ENCODE measurements at places on chromosomes 12 and 14. TPM values are rescaled to one million over a fixed set of nuclear protein-coding genes. Genes with fewer than 3 reads are reported as not detected.

Gene NGB
- total RNA-seq: not detected

Gene KERA
- total RNA-seq: not detected

Gene GYS2
- total RNA-seq: 46.7 TPM

Gene LRRC74A
- not detected for total RNA-seq

Gene ASCL1
- 0.75 TPM for total RNA-seq

- H3K36me3 ChIP-seq: no peaks in the 10 kb centered on the region
- no peaks in the 10 kb centered on the region for H3K4me1 ChIP-seq
- DNase-seq: no peak
- H3K27ac ChIP-seq: no peak overlapping the region
Observed at GRCh38 chr14:74176400-74176793, 62.9 kb upstream of the VSX2 start.

GRCh38 chr12:124030510-124030909 is 57.5 kb downstream of the ZNF664 start:
- H3K27me3 ChIP-seq: no peaks in the 10 kb centered on the region
- H3K27ac ChIP-seq: no peak overlapping the region
- H3K4me1 ChIP-seq: no peaks in the 10 kb centered on the region
- H3K36me3 ChIP-seq: no peaks in the 10 kb centered on the region

- H3K36me3 ChIP-seq: no peaks in the 10 kb centered on the region
- no peaks in the 10 kb centered on the region for H3K27me3 ChIP-seq
- no peaks in the 10 kb centered on the region for H3K4me1 ChIP-seq
- no peak overlapping the region for H3K4me3 ChIP-seq
- DNase-seq: no peak
- no peak overlapping the region for H3K27ac ChIP-seq
Observed at GRCh38 chr12:83210933-83211332, 524.2 kb downstream of the TMTC2 start.

- no peaks in the 10 kb centered on the region for H3K27me3 ChIP-seq
- H3K4me3 ChIP-seq: no peak overlapping the region
- no peak for DNase-seq
- no peak overlapping the region for H3K27ac ChIP-seq
- no peaks in the 10 kb centered on the region for H3K4me1 ChIP-seq
Observed at GRCh38 chr12:38516418-38516817, 199.8 kb downstream of the ALG10B start.

DNA sequence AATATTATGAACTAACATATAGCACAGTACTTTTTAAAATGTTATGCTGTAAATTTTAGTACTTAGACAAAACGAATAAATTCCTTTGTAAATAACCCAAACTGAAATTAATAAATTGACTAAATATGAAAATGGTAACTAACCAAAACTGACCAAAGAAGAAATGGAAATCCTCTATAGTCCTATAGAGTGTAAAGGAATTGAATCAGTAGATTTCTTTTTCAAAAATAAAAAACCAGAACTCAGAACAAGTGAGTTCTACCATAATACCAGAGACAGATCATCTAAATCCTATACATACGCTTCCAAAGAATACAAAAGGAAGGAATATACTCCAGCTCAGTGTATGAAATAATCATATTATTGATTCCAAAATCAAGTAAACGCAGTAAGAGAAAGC is 39.8 kb downstream of the TMPRSS12 start:
- H3K36me3 ChIP-seq: no peaks in the 10 kb centered on the region
- no peak overlapping the region for H3K4me3 ChIP-seq
- DNase-seq: no peak
- H3K27me3 ChIP-seq: no peaks in the 10 kb centered on the region
- H3K4me1 ChIP-seq: no peaks in the 10 kb centered on the region

DNA sequence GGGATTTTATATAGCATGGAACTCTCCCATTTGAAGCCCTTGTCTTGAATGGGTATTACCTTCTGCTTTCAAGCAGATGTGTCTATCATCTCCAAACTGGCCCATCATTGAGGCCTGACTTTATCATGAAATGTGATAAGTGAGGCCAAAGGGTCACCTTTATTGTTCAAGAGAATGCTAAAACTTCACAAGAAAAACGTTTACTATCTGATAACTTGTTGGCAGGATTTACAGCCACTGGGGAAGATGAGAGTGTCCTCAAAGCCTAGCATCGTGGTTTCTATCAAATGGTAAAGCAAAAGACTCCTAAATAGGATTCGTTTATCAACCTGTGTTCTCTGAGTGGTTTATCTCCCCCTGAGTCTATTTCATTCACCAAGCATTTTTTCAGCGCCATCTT is 62.0 kb upstream of the CLMN start:
- no peaks in the 10 kb centered on the region for H3K27me3 ChIP-seq
- no peak for DNase-seq
- no peaks in the 10 kb centered on the region for H3K36me3 ChIP-seq
- no peaks in the 10 kb centered on the region for H3K4me1 ChIP-seq
- no peak overlapping the region for H3K4me3 ChIP-seq
- H3K27ac ChIP-seq: no peak overlapping the region

- no peaks in the 10 kb centered on the region for H3K4me1 ChIP-seq
- no peak for DNase-seq
- no peak overlapping the region for H3K27ac ChIP-seq
- no peaks in the 10 kb centered on the region for H3K27me3 ChIP-seq
Observed at GRCh38 chr14:74444866-74445265, 18.9 kb upstream of the SYNDIG1L start.

DNA sequence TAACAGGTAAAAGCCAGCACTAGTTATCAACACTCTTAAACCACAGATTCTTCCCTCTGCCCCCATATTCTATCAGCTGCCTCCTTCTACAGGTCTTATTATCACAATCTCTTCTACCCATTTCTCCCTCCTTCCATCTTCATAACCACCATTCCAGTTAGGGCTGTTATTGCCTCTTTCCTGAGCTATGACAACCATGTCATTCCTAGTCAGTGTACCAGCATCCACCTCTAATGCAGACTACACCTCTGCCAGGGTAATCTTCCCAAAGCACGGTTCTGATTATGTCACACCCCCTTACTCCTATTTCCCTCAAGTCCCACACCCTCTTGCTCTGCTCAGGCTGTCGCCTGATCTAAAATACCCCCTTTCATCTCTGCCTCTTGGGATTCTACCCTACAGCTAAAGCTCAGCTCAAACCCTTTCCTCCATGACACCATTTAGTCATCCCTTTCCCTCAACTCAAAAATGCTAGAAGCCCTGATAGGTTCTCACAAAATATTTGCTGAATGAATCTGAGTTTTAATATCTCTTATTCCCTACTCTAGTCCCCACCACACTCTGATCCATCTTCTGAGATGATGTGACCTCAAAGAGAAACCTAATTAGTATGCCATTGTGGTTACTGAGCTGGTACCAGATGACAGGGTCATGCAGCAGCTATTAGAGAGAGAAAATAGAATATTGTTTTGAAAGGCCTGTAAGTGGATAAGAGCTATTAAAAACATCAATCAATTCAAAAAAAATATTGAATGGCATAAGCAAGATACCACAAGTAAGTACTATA is 11.7 kb downstream of the RACGAP1 start:
- H3K36me3 ChIP-seq: no peaks in the 10 kb centered on the region
- H3K27ac ChIP-seq: no peak overlapping the region
- no peaks in the 10 kb centered on the region for H3K4me1 ChIP-seq
- no peak for DNase-seq

DNA sequence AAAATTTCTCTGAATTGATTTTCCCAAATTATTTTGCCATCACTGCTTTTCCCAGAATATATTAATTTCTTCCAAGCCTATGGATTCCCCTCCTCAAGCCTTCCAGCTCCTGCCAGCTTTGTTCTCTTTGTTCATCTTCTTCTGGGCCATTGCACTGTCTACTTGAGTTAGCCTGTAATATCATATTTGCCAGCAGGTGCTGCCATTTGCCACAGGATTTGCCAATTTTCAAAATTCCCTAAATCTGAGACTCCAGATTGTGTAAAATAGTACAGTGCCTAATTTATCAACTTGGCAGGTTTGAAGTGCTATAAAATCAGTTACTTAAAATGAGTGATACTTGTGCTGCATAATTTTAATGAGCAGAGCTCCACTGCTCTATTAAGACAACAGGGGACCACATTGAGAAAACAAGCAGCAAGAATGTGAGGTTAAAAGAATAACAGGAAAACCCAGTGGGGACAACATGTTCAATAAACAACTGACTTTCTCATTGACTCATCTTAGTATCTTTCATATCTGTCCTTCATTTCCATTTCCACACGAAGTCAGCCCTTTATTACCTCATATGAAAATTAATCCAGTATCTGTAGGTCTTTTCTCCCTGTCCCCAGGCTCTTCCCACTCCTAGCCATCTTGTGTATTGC is 84.6 kb upstream of the CCDC196 start:
- H3K27ac ChIP-seq: no peak overlapping the region
- no peaks in the 10 kb centered on the region for H3K27me3 ChIP-seq
- no peaks in the 10 kb centered on the region for H3K4me1 ChIP-seq
- no peak overlapping the region for H3K4me3 ChIP-seq
- H3K36me3 ChIP-seq: no peaks in the 10 kb centered on the region
- no peak for DNase-seq

GRCh38 chr12:92233346-92234015 is 87.8 kb upstream of the BTG1 start:
- H3K4me3 ChIP-seq: no peak overlapping the region
- H3K27ac ChIP-seq: no peak overlapping the region
- H3K27me3 ChIP-seq: no peaks in the 10 kb centered on the region
- DNase-seq: no peak
- H3K36me3 ChIP-seq: no peaks in the 10 kb centered on the region
- no peaks in the 10 kb centered on the region for H3K4me1 ChIP-seq

DNA sequence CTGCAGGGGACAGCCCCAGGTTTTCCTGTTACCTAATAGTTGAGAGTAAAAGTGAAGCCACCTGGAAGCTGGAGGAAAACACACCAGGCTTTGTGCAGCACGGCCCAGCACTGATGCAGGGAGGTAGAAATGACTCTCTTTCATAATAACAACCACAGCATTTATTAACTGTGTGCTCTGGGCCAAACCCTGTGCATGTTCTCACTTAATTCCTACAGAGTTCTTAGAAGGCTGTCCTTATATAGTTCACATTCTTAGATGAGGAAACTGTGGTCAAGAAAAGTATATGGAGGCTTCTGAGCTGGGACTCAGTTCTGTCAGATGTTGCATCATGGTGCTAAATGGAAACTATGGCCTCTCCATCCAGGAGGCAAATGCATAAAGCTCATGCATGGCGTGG is 100.0 kb downstream of the PAPOLA start:
- no peaks in the 10 kb centered on the region for H3K27me3 ChIP-seq
- H3K4me3 ChIP-seq: no peak overlapping the region
- DNase-seq: no peak
- no peak overlapping the region for H3K27ac ChIP-seq
- no peaks in the 10 kb centered on the region for H3K36me3 ChIP-seq

DNA sequence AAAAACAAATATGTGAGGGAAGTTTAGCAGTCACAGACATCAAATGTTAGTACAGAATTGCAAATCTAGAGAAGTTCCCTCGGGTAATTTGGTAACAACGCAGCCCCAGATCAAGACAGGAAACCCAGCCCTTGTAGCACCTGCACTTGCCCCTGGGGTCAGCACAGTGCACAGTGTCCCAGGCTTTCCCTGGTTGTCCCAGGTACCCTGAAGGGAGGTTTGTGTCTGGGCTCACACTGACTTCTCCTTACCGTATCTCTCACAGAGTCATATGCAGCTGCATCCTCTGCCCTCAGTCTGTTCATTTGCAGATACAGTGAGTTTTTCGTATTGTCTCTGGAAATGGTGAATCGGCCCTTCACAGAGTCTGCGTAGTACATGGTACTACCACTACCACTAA is 528.9 kb downstream of the TMEM121 start:
- no peaks in the 10 kb centered on the region for H3K27me3 ChIP-seq
- DNase-seq: no peak
- no peaks in the 10 kb centered on the region for H3K36me3 ChIP-seq
- H3K4me3 ChIP-seq: no peak overlapping the region
- no peaks in the 10 kb centered on the region for H3K4me1 ChIP-seq
- no peak overlapping the region for H3K27ac ChIP-seq

- no peaks in the 10 kb centered on the region for H3K27me3 ChIP-seq
- H3K4me3 ChIP-seq: no peak overlapping the region
- H3K36me3 ChIP-seq: no peaks in the 10 kb centered on the region
Observed at GRCh38 chr14:22623047-22623446, 21.1 kb downstream of the OR6J1 start.

GRCh38 chr12:53820514-53821306 is 68.9 kb upstream of the CISTR start:
- H3K27me3 ChIP-seq: no peaks in the 10 kb centered on the region
- H3K27ac ChIP-seq: no peak overlapping the region
- no peak for DNase-seq
- H3K4me3 ChIP-seq: no peak overlapping the region

DNA sequence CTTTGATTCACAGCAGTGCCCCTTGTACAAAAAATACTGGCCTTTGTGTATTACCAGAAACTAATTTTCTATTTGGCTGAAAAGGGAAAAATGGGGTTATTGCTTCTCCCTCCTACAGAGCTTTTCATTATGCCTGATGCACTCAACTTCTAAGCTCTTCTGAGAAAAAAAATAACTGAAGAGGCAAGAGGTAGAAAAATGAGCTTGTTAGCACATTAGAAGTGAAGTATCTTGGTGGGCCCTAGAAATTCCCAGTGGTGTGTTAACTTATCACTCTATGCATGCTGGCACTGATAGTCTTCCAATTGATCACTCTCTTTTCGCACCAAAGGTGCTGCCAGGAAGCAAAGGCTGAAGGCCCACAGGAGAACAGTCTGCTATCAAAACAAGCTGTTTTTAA is 17.1 kb downstream of the INSM2 start:
- no peaks in the 10 kb centered on the region for H3K4me1 ChIP-seq
- DNase-seq: no peak
- no peak overlapping the region for H3K27ac ChIP-seq
- H3K36me3 ChIP-seq: no peaks in the 10 kb centered on the region
- no peaks in the 10 kb centered on the region for H3K27me3 ChIP-seq
- no peak overlapping the region for H3K4me3 ChIP-seq

GRCh38 chr12:79822475-79822874 is 112.4 kb downstream of the PPP1R12A start:
- no peak for DNase-seq
- no peaks in the 10 kb centered on the region for H3K36me3 ChIP-seq
- H3K27ac ChIP-seq: no peak overlapping the region
- no peaks in the 10 kb centered on the region for H3K27me3 ChIP-seq

- no peak for DNase-seq
- no peak overlapping the region for H3K27ac ChIP-seq
- no peaks in the 10 kb centered on the region for H3K4me1 ChIP-seq
- no peaks in the 10 kb centered on the region for H3K27me3 ChIP-seq
- H3K4me3 ChIP-seq: no peak overlapping the region
Observed at GRCh38 chr12:81956468-81956860, 197.3 kb upstream of the PPFIA2 start.

GRCh38 chr12:6688543-6688998 is 604 bp downstream of the ZNF384 start:
- no peaks in the 10 kb centered on the region for H3K27me3 ChIP-seq
- peak overlapping the region; percentile 92 for H3K4me3 ChIP-seq
- DNase-seq: no peak
- H3K36me3 ChIP-seq: no peaks in the 10 kb centered on the region
- no peaks in the 10 kb centered on the region for H3K4me1 ChIP-seq
- H3K27ac ChIP-seq: peak overlapping the region; percentile 83

DNA sequence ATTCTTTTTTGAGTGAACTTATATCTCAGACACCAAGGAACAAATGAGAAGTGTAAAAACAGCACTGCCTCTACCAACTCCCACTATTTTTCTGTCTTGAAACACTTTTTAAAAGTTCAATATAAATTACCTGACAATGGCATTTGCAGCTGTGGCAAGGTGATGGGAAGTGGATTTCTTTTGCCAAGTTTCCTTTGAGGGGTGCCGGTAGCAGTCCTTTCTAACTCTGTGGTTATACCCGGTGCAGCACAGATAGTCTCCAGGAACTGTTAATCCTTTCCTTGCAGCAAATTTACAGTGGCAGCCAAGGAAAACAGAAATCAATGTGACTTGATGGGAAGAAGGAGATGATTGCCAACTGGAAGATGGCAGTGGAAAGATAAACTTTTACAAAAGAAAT is 243.7 kb downstream of the BCAT1 start:
- no peak overlapping the region for H3K27ac ChIP-seq
- no peak for DNase-seq
- no peaks in the 10 kb centered on the region for H3K27me3 ChIP-seq
- no peaks in the 10 kb centered on the region for H3K4me1 ChIP-seq

All from right lobe of liver (tissue), 6 donors.